ENCODE measurements at places on chromosomes 16 and 17. TPM values are rescaled to one million over a fixed set of nuclear protein-coding genes. Genes with fewer than 3 reads are reported as not detected.

The MYH8 gene
- not detected for total RNA-seq

The HLF gene
- total RNA-seq: 0.51 TPM

The TMIGD1 gene
- not detected for total RNA-seq

The FGF11 gene
- total RNA-seq: 0.33 TPM

The WNT3 gene
- total RNA-seq: 1.3 TPM

The CD300A gene
- total RNA-seq: not detected

The POLR3E gene
- 28.9 TPM for total RNA-seq

The NCOR1 gene
- 106 TPM for total RNA-seq

The PLCG2 gene
- 0.77 TPM for total RNA-seq

The ITGB3 gene
- total RNA-seq: 13.1 TPM

The ANKRD40CL gene
- total RNA-seq: not detected

The PABPN1L gene
- total RNA-seq: not detected

The OTOP2 gene
- total RNA-seq: not detected

The TBC1D3C gene
- 1.3 TPM for total RNA-seq

The KRTAP9-6 gene
- not detected for total RNA-seq

The ASPHD1 gene
- 5.9 TPM for total RNA-seq

The CA7 gene
- not detected for total RNA-seq

The APOBR gene
- total RNA-seq: under 0.01 TPM

The HEATR9 gene
- total RNA-seq: not detected

The PDIA2 gene
- not detected for total RNA-seq

The ZNF232 gene
- total RNA-seq: 7.2 TPM

The GUCY2D gene
- total RNA-seq: not detected

The GLIS2 gene
- total RNA-seq: 2.6 TPM

The GP1BA gene
- not detected for total RNA-seq

The ZNF469 gene
- 1.3 TPM for total RNA-seq

The KRT24 gene
- not detected for total RNA-seq

The SLC13A2 gene
- not detected for total RNA-seq

The CRHR1 gene
- not detected for total RNA-seq

The ZNF423 gene
- 0.17 TPM for total RNA-seq

The FASN gene
- total RNA-seq: 85.0 TPM

The CENPT gene
- total RNA-seq: 23.1 TPM

The PRR29 gene
- total RNA-seq: 0.26 TPM

The CACNG3 gene
- total RNA-seq: not detected

The IL17C gene
- not detected for total RNA-seq

The CACNG1 gene
- not detected for total RNA-seq

The CCL5 gene
- total RNA-seq: not detected

The ZFP3 gene
- total RNA-seq: 3.1 TPM

The CDH15 gene
- 0.99 TPM for total RNA-seq

The CIAPIN1 gene
- 39.5 TPM for total RNA-seq

The SLC13A5 gene
- total RNA-seq: not detected

The EVI2B gene
- total RNA-seq: 0.33 TPM

The CRISPLD2 gene
- 37.0 TPM for total RNA-seq

The BMERB1 gene
- 39.1 TPM for total RNA-seq

The CLEC3A gene
- total RNA-seq: not detected

The NME1 gene
- total RNA-seq: 75.8 TPM

The C16orf96 gene
- under 0.01 TPM for total RNA-seq

The PIRT gene
- total RNA-seq: not detected

Measured in fibroblast of lung (primary cell).